NCI-H1105 (cell line): ENCODE measurements at places on chromosomes 3 and 15.

- no peak for DNase-seq
These were observed 759.4 kb downstream of the NSUN3 start for GRCh38 chr3:94822298-94822697.

- DNase-seq = no peak
These were observed 986.0 kb downstream of the ROBO2 start for GRCh38 chr3:78025916-78026315.

- no peak for DNase-seq
These were observed 27.4 kb downstream of the SEC22A start for GRCh38 chr3:123229145-123229544.

DNA sequence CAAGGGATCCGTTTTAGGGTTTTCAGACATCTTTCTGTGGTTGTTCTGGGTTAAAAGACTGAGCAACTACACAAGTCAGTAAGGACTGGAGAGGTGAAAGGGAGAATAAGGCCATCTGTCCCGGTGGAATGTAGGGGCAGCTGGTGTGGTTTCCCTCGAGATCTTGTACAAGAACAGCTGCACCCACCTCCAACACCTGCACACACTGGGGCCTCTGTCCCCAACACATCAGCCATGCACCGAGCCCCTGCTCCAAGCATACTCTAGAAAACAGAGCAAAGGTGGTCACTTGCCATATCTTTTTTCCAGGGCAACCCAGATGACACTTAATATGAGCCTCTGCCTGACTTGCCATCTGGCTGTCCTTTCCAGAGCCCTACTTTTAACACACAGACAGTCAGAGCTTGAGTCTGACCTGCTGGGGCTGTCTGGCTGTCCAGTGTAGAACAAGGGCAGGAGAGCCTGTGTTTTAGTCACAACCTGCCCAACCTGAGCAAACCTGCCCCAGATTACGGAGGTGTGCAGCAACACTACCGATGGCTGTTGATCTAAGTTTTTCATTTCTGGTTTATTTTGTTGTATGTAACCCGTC lies 12.2 kb downstream of the MAN2A2 start:
- no peak for DNase-seq

DNA sequence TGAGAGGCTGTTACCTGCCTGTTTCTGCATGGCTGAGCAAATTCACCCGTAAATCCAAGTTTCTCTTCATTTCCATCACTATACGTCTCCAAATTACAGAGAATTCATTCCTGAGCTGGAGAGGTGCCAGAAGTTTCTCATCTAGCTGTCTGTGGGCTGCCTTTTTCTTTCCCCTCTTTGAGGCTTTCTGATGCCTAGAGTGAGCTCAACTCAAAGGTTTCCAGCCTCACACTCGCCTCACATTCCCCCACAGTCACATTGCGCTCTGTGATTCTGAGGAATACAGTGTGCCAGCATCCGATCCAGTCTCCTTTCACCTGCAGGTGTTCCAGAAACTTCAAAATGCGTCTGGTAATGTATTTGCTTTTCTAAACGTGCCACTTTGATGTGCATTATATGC lies 267.2 kb downstream of the MFSD1 start:
- DNase-seq = no peak

DNA sequence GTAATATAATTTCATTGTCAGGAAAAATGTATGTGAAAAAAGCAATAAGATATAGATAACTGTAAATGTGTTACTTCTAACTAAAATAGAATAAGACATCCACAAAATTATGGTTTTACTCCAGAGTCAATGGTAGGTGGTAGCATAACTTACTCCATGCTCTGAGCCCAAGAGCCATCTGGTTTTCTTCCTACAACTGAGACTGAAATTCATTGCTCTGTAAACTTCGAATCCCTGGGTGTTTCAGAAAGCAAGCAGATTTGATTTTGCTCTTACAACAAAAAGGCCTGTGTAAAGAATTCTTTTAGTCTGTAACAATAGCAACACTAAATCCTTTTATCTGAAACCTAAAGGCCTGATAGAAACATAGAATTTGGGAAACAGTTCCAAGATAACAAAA lies 805.9 kb downstream of the AGBL1 start:
- DNase-seq = no peak

DNA sequence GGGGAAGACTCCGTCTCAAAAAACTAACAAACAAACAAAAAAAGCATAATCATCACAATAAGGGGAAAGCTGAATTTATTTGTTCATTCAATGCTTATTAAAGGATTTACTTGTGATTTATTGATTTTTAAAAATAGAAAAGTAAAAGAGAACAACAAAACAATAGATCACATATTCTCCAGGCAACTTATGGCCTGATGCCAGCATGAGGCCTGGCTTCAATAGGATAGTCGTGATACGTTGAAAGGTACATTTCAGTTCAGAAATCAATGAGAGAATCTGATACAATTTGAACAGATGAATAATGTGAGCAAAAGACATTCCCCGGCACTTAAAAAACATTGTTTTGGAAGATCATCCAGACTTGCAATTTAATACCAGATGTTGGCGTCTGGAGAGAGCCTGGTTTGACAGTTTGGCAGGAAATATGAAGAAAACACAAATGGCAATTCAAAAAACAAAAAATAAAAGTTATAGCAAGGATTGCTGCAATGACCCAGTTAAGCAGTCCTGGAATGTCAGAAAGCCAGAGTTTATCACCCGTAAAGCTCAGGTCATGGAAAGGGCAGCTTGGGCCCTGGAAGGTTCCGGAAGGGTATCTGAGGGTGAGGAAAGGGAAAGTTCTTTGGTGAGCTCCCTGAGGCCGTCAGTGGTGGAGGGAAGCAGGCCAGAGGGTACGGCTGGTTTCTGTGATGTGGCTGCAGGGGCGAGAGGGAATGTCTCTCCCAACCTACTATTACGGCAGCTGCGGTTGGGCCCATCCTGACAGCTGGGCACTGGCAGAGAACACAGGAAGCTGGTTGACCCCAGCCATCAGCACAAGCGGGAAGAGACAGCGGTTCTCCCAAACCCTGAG lies 230.2 kb upstream of the HES1 start:
- no peak for DNase-seq

DNA sequence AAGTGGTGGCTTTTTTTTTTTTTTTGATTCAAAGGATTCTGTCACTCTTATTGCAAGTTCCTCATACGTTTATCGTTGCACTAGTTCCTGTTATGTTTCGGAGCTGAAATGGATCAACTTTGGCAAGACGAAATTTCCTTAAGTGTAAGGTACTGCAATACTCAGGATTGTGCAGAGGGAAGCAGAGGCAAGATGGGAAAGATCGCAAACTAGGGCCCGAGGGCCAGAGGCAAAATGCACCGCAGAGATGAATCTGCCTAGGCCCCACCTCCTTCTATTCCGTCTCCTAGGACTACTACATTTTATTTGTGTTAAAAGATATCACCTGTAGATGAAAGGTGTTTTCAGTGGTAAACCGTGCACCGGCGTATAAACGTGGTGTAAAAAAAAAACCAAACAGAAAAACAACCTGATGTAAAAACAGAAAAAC lies 331 bp downstream of the RNU6-1 start:
- DNase-seq = peak; percentile 48

DNA sequence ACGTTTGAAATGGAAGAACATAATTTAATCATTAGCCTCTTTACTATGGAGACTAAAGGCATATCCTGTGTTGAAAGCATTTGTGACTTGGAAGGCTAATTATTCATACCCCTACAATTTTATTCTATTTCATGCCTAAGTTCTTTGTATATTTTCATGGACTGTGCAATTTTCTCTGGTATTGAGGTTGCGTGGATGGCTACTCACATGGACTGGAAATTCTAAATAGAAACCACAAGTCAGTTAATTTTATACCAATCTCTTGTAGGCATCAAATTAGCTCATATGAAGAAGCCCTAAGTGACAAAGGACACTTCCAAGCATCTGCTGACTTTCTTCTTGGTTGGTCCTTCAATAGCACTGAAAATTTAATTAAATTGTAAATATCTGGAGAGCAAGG lies 1353.5 kb downstream of the ROBO1 start:
- DNase-seq = no peak

- DNase-seq = no peak
These were observed 291.8 kb upstream of the GBE1 start for GRCh38 chr3:82053236-82053635.

DNA sequence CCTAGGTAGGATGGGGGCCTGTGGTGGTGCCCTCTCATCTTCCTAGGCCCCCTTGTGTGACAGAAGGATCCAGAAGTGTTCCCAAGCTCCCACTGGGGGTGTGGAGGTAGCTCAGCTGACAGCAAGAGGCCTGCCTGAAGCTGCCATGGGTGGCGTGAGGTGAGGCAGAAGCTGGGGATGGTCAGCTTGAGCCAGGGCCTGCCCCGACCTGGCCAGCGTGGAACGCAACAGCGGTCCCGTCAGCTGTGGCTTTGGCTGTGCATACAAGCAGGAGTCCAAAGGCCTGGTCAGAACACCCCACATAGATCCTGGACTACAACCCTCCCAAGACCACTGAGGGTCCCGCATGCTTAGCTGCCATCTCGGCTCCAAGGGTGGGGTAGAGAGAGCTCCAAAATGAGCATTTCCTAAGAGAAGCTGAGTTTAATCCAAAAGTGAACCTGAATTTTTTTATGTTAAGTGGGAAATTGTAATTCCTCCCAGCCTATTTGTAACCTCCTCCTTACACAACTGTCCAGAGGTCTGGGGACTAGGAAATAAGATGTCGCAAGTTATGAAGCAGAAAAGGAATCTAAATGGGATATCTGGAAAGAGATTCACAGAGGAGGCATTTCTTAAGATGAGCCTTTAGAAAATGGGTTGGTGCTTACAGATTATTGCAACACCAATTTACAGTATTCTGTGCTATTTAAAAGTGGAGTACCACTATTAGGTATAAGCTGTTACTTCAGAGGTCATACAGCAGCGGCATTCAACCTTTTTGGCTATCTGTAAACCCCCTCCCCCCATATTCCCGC lies 9.9 kb upstream of the PLA2G4D start:
- DNase-seq = no peak

- DNase-seq = no peak
These were observed 48.7 kb downstream of the CNOT10 start for GRCh38 chr3:32733631-32734229.

DNA sequence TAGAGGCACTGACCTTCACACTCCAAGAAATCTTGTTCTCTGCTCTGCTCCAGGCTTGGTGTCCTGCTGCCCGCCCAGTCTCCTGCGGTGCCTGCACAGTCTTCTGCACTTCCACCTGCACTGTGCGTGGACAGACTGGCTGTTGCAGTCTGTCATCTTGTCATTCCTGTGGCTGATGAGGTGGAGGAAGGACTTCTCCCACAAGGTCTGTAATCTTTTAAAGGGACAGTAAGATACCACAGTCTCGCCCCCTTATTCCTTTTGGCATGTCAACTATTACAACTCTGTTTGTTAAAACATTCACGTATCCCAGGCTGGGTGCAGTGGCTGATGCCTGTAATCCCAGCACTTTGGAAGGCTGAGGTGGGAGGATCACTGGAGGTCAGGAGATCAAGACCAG lies 54.1 kb upstream of the IGF2BP2 start:
- DNase-seq = no peak

DNA sequence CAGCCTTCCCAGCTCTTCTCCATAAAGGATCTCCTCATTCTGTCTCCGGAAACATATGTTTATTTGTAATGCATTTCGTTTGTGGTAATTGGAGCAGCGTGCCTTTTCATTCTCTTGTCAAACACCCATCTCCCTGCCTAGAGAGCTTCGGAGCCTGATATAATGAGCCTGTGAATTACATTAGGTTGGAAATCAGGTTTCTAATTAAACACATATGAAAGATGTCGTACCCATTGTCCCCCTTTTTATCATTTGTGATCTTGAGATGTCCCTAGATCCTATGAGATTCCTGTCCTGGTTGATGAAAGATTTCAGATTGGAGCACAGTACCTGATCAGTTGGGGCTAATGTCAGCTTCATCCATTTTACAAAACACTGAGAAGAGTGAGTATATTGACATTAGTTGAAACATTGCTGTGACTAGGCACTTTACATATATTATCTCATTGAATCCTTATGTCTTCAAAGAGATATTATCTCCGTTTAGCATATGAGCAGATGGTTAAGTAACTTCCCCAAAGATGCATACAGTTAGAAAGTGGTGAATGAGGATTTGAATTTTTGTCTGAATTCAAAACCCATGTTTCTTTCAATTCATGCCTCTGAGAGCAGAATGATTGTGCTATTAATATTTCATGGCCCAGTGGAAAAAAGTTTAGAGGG lies 23.1 kb downstream of the SYN2 start:
- no peak for DNase-seq

- DNase-seq = no peak
These were observed 572.6 kb downstream of the FOXP1 start for GRCh38 chr3:71010726-71011455.

DNA sequence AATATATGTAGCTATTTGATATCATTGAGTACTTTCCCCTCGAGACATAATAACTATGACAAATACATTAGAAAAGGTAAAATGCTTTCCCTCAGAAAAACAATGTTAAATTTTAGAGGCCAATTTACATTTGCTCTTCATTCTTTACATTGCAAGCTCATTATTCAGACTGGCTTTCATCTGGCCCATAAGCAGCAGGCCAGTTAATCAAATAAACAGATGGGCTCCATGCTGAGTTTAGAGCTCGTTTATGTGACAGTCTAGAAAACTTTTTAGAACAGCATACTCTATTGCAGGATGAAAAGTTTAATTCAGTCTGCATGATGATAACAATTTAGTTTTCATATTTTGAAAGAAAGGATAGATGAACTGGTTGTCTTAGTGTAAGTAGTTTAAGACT lies 150.6 kb downstream of the DUT start:
- DNase-seq = no peak

DNA sequence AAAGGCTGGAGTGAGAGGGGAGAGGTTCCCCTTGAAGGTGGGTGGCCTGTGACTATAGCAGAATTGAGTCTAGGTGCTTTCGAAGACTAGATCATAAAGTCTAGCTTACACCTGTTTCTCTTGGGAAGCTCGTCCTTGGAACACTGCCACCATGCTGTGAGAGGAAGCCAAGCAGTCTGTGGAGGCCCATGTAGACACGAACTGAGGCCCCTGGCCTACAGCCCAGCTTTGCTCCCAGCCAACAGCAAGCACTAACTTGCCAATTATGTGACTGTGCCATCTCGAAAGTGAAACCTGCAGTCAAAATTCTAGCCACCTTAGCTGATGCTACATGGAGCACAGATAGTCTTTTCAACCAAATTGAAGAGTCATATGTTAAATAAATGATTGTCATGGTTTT lies 190.5 kb upstream of the NECTIN3 start:
- peak; percentile 90 for DNase-seq

DNA sequence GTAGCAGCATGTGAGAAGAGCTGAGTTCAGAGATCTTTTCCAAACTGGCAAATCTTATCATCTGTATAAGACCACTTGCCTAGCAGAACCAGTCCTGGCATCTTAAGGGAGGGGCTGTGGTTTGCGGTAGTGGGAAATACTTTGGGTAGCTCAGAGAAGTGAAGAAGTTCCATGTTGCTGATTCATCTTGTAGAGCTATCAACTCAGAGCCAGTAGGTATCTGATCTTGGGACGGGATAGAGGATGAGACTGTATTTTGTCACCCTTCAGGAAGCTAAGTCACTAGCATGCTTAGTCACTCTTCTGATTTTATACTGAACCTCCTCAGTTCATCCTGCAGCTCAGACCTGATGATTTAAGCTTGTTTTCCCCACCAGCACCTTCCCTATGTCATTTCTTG lies 211.4 kb downstream of the NR1D2 start:
- no peak for DNase-seq

GRCh38 chr15:79960502-79961212 lies 10.3 kb downstream of the BCL2A1 start:
- DNase-seq = no peak
